ENCODE measurements at places on chromosomes 2 and 18.

GRCh38 chr18:54607213-54608027, 16.4 kb downstream of the DYNAP start:
- no peaks in the 10 kb centered on the region for H3K27me3 ChIP-seq
- no peak overlapping the region for H3K27ac ChIP-seq
- H3K4me3 ChIP-seq: no peak overlapping the region
- DNase-seq: no peak
- no peaks in the 10 kb centered on the region for H3K4me1 ChIP-seq
- H3K36me3 ChIP-seq: no peaks in the 10 kb centered on the region

GRCh38 chr2:109300582-109300981, 171.6 kb downstream of the SH3RF3 start:
- no peaks in the 10 kb centered on the region for H3K4me1 ChIP-seq
- DNase-seq: no peak
- no peak overlapping the region for H3K27ac ChIP-seq
- H3K27me3 ChIP-seq: no peaks in the 10 kb centered on the region

- H3K27me3 ChIP-seq: no peaks in the 10 kb centered on the region
- H3K4me1 ChIP-seq: peaks cover 35% of the 10 kb centered on the region
- peak overlapping the region; percentile 18 for H3K4me3 ChIP-seq
- no peak for DNase-seq
- H3K36me3 ChIP-seq: no peaks in the 10 kb centered on the region
These were observed 47.9 kb downstream of the LRRFIP1 start for GRCh38 chr2:237675316-237675715.

GRCh38 chr2:36379710-36380448, 24.3 kb downstream of the CRIM1 start:
- H3K4me3 ChIP-seq: no peak overlapping the region
- no peak overlapping the region for H3K27ac ChIP-seq
- no peak for DNase-seq
- H3K36me3 ChIP-seq: no peaks in the 10 kb centered on the region
- no peaks in the 10 kb centered on the region for H3K4me1 ChIP-seq

- no peak overlapping the region for H3K4me3 ChIP-seq
- H3K27me3 ChIP-seq: no peaks in the 10 kb centered on the region
- no peak for DNase-seq
These were observed 50.8 kb upstream of the ACSL3 start for GRCh38 chr2:222810044-222810443.

- no peak overlapping the region for H3K27ac ChIP-seq
- H3K27me3 ChIP-seq: no peaks in the 10 kb centered on the region
- DNase-seq: no peak
- no peaks in the 10 kb centered on the region for H3K36me3 ChIP-seq
- H3K4me1 ChIP-seq: no peaks in the 10 kb centered on the region
- no peak overlapping the region for H3K4me3 ChIP-seq
These were observed 202.1 kb upstream of the RND3 start for GRCh38 chr2:150689590-150689989.

GRCh38 chr2:112152476-112153178, 14.4 kb downstream of the FBLN7 start:
- no peaks in the 10 kb centered on the region for H3K36me3 ChIP-seq
- peaks cover 23% of the 10 kb centered on the region for H3K4me1 ChIP-seq
- no peak for DNase-seq
- no peaks in the 10 kb centered on the region for H3K27me3 ChIP-seq
- H3K4me3 ChIP-seq: no peak overlapping the region
- H3K27ac ChIP-seq: no peak overlapping the region

DNA sequence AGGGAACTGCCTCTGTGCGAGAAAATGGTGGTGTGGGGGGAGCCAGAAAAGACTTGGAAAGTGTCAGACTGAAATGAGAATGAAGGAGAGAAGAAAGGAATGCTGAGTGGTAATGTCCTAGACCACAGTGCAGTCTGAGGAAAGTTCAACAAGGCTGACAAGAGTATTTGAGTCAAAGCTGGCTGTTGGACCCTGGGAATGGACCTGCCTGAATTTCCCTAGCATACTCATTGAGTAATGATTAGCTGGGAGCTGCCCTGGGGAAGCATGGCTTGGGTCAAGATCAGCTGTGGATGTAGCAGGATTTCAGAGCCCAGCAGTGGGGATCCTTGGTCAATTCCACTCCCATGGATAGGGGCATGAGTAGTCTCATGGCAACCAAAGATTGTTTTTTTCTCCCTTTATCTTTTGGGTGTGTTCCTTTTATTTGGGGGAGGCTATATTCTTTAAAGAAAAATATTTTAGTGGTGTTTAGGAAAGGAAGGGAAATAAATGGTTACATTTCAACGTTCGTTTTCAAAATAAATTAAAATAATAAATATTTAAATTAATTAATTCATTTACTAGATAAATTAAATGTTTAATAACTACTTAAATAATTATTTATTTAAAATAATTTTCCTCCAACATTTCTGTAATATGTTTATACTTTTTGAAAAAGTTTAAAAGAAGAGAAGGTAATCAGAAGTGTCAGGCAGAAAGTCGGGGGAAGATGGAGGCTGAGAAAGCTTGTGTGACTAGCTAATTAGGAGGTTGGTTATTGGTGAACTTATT, 15.9 kb upstream of the LHCGR start:
- no peaks in the 10 kb centered on the region for H3K27me3 ChIP-seq
- no peak for DNase-seq
- no peaks in the 10 kb centered on the region for H3K4me1 ChIP-seq
- H3K36me3 ChIP-seq: no peaks in the 10 kb centered on the region
- no peak overlapping the region for H3K4me3 ChIP-seq
- H3K27ac ChIP-seq: no peak overlapping the region

- no peaks in the 10 kb centered on the region for H3K36me3 ChIP-seq
- no peaks in the 10 kb centered on the region for H3K27me3 ChIP-seq
- no peak for DNase-seq
- no peaks in the 10 kb centered on the region for H3K4me1 ChIP-seq
- H3K27ac ChIP-seq: no peak overlapping the region
These were observed 122.6 kb upstream of the DNAJC10 start for GRCh38 chr2:182593394-182593975.

DNA sequence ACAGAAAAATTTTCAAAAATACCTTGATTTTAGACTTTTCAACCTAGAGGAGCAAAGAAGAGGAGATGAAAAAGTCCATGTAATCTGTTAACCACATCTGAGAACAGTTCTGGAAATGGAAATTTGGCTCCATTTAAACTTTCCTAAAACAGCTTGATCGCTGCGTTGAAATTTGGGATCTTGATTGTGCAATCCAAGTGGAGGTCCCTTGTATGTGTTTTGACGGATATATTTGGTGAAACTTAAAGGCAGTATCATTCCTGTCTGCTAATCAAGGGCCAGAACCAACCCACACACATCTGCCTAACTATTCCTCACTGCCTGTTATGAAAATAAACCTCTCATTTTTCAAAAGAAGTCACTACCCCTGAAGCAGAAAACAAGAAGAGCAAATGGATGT, 46.6 kb downstream of the SPATS2L start:
- no peaks in the 10 kb centered on the region for H3K36me3 ChIP-seq
- no peak overlapping the region for H3K4me3 ChIP-seq
- no peak overlapping the region for H3K27ac ChIP-seq
- no peak for DNase-seq
- H3K27me3 ChIP-seq: no peaks in the 10 kb centered on the region

GRCh38 chr2:219229305-219230058, at the start of the genes ANKZF1 and ATG9A:
Gene ANKZF1 (plus strand): TSS chr2:219229806. CDS start chr2:219230258, 452 bp downstream.
Gene ATG9A (minus strand): TSS chr2:219229636. CDS start chr2:219228024, 1,612 bp downstream.
- peak; percentile 99 for DNase-seq
- H3K4me3 ChIP-seq: peak within 1 kb of the TSS; percentile 80
- H3K36me3 ChIP-seq: peaks cover 53% of the 10 kb centered on the region
- H3K27me3 ChIP-seq: no peaks in the 10 kb centered on the region

DNA sequence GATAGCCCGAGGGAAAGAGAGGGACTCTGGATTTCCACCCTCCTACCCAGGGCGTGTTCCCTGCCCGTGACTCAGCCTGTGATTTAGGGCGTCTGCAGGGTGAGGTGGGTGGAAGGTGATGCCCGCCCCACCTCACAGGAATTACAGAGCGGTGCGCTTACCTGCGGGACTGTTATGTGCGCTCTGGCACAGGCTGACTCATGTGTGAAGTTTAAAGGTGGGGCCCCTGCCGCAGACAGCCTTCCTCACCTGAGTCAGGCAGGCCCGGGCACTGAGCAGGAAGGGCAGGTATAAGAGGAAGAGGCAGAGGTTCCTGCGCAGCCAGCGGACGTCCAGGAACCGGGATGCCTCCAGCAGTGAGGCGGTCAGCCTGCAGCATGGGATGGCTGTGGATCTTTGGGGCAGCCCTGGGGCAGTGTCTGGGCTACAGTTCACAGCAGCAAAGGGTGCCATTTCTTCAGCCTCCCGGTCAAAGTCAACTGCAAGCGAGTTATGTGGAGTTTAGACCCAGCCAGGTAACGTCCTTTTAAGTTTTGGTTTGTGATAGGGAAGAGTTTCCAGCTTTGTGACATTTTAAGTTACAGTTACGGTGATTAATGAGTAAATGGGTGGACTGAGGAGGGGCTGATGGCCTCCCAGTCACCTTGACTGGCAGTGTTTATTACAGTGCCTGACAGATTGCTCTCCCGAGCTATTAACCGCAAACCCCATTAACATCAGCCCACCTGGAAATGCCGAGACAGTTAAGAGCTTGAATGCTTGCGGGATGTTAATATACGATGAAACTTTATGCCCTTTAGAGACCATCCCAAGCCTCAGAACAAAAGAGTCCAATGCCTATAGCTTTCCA, 141.6 kb upstream of the TTC39C start:
- no peaks in the 10 kb centered on the region for H3K27me3 ChIP-seq
- no peaks in the 10 kb centered on the region for H3K36me3 ChIP-seq
- no peak overlapping the region for H3K4me3 ChIP-seq
- H3K4me1 ChIP-seq: peaks cover 26% of the 10 kb centered on the region

GRCh38 chr2:200086911-200087310, 131.5 kb downstream of the MAIP1 start:
- H3K36me3 ChIP-seq: no peaks in the 10 kb centered on the region
- no peak overlapping the region for H3K4me3 ChIP-seq
- no peak for DNase-seq
- H3K27ac ChIP-seq: no peak overlapping the region

DNA sequence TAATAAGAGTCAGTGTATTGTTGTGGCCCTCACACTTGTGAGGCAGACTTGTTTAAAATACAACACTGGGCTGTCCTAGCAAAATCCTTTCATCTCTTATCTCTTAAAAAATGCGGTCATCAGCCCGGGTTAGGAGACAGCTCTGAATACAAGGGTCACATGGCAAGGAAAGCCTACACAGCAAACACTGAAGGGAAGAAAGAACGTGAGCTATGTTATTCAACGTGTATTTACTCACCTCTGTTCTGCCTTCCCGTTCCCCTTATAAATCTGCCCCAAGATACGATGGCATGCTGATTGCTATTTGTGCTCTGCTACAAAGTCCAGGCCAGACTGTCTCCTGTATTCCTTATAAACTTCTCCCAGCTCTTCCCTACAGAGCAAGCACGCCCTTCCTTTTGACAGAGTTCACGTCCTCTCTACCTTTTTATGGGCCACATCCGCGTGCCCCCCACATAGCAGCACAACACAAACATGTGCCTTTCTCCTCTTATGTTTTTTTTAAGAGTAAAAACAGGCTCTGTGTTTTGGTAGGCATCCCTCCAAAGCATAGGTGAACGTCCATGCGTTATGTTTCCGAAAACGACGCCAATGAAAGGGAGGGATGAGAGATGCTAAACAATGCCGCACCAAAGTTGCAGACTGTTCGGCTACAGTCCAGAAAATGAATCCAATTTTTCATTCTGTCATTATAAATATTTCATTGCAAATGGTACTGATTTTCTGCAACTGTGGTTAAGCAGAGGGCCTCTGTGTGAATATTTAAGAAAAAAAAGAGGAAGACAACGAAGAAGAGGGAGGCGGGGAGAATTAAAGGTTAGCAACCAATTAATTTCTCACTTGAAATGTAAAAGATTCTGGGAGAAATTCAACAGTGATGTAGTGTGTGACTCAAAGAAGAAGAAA, 274.7 kb downstream of the ZNF521 start:
- DNase-seq: no peak
- no peaks in the 10 kb centered on the region for H3K4me1 ChIP-seq
- no peaks in the 10 kb centered on the region for H3K36me3 ChIP-seq
- H3K27ac ChIP-seq: no peak overlapping the region
